ENCODE measurements at places on chromosomes 13 and 19.

DNA sequence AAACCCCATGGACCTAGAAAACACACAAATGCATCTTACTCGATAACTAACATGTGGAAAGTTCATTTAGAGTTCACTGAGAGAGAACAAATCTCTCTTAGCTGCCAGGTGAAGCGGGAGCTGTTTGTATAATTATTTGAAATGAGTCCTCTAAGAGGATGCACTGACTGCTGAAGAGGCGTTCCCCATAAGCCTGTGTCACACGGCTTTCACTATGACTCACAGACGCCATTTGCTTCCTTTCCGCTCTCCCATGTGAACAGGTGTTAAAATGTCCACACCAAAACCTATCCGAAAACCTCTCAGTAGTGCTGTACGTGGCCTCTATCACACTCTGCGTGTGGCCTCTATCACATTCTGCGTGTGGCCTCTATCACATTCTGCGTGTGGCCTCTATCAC is 101.8 kb downstream of the SOX1 start:
- peak; percentile 5 for DNase-seq

GRCh38 chr13:48715977-48716376 is 62.2 kb downstream of the CYSLTR2 start:
- DNase-seq: no peak

DNA sequence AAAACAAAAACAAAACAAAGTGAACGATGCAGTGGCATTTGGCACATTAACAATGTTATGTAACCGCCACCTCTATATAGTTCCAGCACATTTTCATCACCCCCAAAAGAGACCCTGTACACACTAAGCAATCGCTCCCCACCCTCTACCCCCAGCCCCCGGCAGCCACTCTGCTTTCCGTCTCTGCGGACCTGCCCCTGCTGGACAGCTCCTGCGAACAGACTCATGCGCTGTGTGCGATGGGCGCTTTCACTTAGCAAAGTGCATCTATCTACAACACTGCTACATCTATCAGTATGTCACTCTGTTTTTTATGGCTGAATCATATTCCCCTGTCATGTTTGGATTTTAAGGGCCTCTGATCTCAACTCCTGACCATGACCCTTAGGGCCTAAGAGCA is 25.1 kb upstream of the TMEM160 start:
- no peak for DNase-seq

GRCh38 chr19:57903618-57904184 is 12.7 kb downstream of the ZNF417 start:
- DNase-seq: no peak

DNA sequence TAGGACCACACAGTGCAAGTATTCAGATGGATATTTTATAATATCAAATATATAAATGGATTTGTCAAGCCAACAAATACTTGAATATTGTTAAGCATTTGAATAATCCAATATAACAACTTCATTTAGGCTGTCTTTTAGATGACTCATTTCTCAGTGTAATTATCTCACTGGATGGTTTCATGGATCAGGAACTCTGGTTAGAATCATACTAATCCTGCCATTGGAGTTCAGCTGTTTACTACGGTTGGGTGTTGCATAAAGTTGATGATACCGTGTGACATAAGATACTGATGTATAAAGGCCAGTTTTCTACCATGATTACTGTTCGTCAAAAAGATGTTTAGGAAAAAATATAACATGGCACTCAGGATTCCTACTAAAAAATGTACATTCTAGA is 196.3 kb downstream of the TSHZ3 start:
- DNase-seq: no peak

- DNase-seq: no peak
Measured at GRCh38 chr13:37546087-37546486, 52.5 kb downstream of the POSTN start.

GRCh38 chr19:54653181-54653809 is 9.5 kb upstream of the LILRB4 start:
- peak; percentile 1 for DNase-seq

GRCh38 chr19:39370735-39371134 is 20.2 kb downstream of the PAF1 start:
- no peak for DNase-seq

DNA sequence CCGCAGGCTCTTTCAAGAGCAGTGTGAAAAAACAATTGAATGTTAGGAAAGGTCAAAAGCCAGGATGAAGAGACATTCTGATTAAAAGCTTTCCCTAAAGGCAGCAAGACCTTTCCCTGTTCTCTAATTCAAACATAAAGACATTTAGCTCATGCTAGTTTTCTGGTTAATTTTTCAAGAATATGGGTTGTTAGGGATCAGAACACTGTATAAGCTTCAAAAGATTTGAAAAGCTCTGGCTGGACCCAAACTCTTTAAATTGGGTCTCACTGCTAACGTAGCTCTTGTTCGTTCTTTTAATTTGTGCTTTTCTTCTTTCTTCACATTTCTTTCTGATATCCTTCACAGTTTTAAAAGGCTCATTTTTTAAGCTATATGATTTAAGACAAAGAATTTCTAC is 877.0 kb downstream of the EFNB2 start:
- DNase-seq: no peak

GRCh38 chr13:48975101-48975855 is 434 bp upstream of the FNDC3A start:
- DNase-seq: peak; percentile 65

DNA sequence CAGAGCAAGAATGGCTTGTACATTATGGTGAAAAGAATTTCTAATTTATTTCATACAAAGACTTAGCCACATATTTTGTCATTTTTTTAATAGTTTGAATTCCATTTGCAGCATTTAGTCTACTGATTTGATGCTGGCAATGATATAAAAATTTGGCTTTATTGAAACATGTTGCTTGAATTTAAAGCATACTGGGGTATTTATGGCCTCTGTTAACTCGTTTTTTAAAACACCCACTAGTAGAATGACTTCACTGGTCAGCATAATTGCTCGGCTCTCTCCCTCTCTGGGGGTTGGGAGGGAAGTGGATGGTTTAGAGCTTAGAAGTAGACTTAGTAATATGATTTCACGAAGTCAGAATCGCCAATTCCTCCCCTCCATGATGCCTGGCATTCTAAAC is 354.9 kb upstream of the HTR2A start:
- DNase-seq: no peak

- peak; percentile 36 for DNase-seq
Measured at GRCh38 chr13:35157143-35157755, 215.2 kb downstream of the NBEA start.

DNA sequence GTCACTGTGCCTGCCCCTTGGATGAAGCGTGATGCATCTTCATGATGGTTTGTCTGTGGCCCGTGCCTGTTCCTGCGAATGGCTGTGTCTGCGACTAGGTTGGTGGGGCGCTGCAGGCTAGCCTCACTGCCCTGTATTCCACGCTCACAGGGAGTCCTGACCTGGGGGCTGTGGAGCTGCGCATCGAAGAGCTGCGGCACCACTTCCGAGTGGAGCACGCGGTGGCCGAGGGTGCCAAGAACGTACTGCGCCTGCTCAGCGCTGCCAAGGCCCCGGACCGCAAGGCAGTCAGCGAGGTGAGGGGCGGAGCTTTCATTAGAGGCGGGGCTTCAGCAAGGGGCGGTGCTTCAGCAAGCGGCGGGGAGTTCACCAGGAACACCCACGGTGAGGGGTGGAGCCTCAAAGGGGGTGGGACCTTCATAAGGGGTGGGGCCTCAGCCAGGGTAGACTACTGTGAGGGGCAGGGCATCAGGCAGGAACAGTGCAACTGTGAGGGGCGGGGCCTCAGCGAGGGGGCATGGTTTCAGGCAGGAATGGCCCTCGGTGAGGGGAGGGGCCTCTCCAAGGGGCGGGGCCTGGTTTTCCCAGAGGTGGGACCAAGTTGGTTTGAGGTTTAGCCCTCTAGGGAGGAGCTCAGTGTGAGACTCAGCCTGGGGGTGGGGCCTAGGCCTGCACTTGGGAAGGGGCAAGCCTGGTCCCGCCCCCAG is 17.2 kb downstream of the PKN1 start:
- DNase-seq: no peak

- no peak for DNase-seq
Measured at GRCh38 chr19:58367698-58368454, 5.3 kb upstream of the ZNF497 start.

DNA sequence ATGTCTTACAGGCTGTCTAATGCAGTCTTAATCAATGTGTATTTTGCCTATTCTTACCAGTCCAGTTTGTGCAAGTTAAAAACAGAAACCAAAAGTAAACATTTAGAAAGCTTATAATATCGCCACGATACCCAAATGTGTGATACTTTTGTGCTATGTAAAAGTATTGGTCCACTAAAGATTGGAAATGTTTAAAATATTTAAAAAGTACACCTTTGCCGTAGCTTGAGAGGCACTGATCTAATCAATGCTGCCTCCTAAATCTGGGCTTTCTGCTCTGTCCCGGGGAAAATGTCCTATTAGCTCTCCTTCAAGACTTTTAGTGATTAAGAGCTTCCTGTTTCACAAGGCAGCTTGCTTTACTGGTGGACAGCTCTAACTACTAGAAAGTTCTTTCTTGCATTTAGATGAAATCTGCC is 64.7 kb downstream of the DNAJC15 start:
- DNase-seq: no peak

GRCh38 chr13:26041444-26041843 is 10.4 kb downstream of the SHISA2 start:
- DNase-seq: no peak

DNA sequence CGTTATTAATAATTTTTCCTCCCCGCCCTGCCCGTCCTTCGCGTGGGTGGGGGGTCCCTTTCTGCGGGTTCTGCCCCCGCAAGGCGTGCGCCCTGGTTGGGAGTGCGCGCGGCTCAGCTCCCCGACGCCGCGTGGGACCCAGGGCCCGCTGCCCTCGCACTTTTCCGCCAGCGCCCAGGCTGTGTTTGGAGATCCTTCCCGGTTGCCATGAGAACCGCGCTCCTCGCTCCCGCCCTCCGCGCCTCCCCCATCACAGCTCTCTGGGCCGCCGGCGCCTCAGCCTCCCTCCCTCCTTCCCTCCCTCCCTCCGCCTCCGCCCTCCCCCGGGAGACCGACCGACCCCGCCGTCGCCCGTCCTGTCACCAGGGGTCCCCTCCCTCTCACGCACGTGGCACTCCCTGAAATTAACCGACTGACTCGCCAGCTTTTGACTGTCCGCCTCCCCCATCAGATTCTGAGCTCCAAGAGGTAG is 2.4 kb upstream of the SSBP4 start:
- peak; percentile 84 for DNase-seq

GRCh38 chr13:26184791-26185250 is 37.3 kb downstream of the RNF6 start:
- peak; percentile 66 for DNase-seq

GRCh38 chr19:45070861-45071544 is 5.3 kb downstream of the ZNF296 start:
- DNase-seq: no peak

- peak; percentile 82 for DNase-seq
Measured at GRCh38 chr19:925526-926322, at the start of gene ARID3A. ARID3A (plus strand) TSS chr19:926035; CDS start chr19:929529, 3,494 bp downstream.

GRCh38 chr13:27403203-27403678 is 21.2 kb upstream of the GTF3A start:
- no peak for DNase-seq

- DNase-seq: no peak
Measured at GRCh38 chr19:56687031-56687430, 15.5 kb upstream of the ZNF835 start.

DNA sequence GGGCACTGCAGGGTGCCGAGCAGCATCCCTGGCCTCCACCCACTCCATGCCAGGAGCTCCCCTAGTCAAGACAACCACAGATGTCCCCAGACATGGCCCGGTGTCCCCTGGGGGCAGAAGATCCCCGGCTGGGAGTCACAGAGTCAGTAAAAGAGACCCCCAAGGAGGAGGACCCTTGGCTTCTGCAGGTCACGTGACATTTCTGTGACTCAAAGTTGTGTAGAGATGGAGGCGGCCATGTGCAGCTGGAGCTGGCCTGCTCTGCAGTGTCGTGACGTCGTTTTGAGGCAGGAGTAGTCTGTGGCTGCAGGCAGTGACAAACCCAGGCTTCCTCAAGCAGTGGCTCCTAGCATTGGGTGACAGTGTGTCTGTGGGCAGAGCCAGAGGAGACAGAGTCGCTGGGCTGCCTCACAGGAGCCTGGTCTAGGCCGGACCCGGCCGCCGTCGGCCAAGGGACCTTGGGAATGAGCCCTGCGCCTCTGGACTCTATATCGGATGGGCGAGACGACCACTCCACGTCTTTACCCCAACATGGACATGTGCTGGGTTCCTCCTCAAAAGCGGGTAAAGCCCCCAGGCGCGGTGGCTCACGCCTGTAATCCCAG is 7.7 kb upstream of the DIRAS1 start:
- DNase-seq: no peak

DNA sequence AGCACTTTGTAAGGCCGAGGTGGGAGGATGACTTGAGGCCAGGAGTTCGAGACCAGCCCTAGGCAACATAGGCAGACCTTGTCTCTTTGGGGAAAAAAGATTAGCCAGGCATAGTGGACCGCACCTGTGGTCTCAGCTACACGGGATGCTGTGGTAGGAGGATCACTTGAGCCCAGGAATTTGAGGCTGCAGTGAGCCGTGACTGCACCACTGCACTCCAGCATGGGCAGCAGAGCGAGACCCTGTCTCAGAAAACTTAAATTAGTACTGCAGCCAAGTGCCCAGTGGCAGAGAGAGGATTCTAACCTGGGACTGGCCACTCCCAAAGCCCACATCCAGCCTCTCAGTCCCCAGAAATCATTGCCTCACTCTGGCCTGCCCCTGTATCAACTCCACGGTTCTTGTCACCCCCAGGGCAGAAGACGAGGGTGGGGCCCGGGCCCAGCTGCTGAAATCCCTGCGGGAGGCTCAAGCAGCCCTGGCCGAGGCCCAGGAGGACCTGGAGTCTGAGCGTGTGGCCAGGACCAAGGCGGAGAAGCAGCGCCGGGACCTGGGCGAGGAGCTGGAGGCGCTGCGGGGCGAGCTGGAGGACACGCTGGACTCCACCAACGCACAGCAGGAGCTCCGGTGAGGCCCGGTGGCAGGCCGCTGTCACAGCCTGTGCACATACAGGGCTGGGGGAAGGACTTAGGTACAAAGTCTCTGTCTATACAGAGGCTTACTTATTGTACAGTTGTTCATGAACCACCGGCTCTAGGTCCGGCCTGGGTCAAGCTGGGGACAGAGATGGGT is 53.4 kb downstream of the KCNC3 start:
- DNase-seq: no peak

DNA sequence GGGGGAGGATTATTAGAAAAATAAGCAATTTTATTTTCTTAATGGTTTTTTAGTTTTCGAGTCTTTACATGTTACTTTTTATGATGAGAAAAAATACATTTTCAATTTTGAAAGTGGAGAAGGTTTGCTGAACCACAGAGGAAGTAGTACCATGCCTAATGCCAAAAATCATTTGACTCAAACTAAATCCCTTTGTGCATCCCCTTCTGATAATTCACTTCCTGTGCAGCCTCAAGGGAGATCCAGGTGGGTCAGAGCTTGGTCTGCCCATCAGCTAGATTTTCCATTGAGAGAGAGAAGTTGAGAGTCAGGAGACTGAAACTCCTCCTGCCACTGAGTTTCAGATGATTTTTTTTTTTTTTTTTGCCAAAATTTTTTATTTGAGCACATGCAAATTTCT is 571.7 kb downstream of the LIG4 start:
- peak; percentile 25 for DNase-seq

GRCh38 chr13:44967704-44968433 is 21.4 kb downstream of the NUFIP1 start:
- no peak for DNase-seq

Data from NCI-H2081 (cell line).